ENCODE measurements at places on chromosomes 6 and 20. TPM values are rescaled to one million over a fixed set of nuclear protein-coding genes. Genes with fewer than 3 reads are reported as not detected.

- DNase-seq = peak; percentile 74
Observed at GRCh38 chr20:33859157-33859695, 48.1 kb downstream of the CHMP4B start.

DNA sequence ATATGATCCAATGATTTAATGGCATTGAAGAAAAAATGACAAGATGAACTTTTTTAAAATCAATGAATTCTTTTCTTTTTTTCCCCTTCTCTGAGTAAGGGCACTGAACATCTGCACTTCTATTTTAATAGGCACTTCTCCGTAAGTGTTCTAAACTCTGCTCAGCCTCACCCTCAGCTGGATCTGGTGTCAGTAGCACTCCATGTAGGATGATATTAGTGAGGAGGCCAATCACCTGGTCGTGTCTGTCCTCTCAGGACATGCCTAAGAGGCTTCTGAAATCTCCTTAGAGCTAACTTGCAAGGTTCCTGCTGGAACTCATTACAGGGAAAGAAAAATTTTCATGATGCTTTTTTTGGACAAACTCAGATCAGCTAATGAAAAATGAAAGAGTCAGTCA lies 148.6 kb upstream of the MLIP start:
- no peak for DNase-seq

GCLC gene
- 213 TPM for total RNA-seq

- no peak for DNase-seq
Observed at GRCh38 chr6:73665686-73666319, 12.0 kb upstream of the SLC17A5 start.

DNA sequence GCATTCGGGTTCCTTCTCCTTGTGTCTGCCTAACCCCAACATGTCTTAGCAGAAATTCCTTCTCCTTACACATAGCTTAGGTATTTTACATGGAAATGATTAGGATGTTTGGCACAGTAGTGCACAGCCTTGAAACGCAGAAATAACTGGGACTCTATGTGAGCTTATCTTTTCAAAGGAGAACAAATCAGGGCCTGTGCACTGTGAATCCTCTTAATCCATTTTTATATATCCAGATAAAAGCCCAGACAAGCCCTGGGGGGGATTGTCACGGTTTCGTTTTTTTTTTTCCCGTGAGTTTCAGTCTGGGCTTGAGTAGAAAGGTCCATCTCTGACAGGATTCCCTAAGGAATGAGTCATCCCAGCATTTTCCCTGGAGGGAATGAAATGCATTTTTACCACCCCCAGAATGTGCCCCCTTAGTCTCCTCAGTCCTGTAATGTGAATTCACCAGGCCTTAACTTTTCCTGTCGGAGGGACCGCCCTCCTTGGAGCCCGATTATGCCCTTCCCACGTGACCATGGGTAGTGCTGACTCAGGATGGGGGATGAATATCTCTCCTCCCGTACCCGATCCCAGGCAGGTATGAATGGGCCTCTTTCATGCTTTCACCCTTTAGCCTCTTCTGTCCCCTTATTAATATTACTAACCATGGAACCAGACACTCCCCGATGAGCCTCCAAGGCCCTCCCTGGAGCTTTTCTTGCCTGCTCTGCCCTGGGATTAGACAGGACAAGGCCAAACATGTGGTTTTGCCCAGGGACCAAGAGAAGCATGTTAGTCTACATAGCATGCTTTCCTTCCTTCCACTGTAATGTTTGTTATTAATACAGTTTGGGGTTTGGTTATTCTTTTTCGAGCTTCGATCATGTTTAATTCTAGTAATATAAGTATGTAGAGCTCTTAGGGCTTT lies 23.9 kb upstream of the NAA20 start:
- peak; percentile 94 for DNase-seq

- DNase-seq = no peak
Observed at GRCh38 chr20:37501940-37502339, 19.1 kb upstream of the NNAT start.

OOEP gene
- total RNA-seq = 12.2 TPM

- no peak for DNase-seq
Observed at GRCh38 chr20:63652192-63652980, 838 bp downstream of the STMN3 start.

- no peak for DNase-seq
Observed at GRCh38 chr6:36627141-36627540, 33.0 kb downstream of the SRSF3 start.

GRCh38 chr6:1066449-1067090 lies 245.3 kb upstream of the FOXQ1 start:
- DNase-seq = no peak

DNA sequence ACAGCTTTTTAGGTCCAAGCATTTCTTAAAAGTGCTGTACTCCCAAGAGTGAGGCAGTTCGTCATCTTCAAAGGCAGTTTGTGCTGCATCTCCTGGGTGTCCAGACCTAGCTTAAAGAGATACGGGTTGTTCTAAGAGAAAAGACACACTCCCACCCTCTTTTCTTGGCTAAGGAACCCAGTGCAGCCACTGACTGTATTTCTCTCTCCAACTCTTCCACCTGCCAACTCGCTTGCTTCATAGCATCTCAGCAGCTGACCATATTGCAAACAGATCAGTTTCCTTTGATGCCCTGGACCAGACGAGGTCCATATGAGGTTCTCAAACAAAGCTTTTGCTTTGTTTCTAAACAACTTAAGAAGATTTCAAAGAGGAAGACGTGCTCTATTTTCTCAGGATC lies 101.1 kb downstream of the ISM1 start:
- DNase-seq = no peak

- no peak for DNase-seq
Observed at GRCh38 chr6:38495518-38495917, 144.2 kb downstream of the BTBD9 start.

DNA sequence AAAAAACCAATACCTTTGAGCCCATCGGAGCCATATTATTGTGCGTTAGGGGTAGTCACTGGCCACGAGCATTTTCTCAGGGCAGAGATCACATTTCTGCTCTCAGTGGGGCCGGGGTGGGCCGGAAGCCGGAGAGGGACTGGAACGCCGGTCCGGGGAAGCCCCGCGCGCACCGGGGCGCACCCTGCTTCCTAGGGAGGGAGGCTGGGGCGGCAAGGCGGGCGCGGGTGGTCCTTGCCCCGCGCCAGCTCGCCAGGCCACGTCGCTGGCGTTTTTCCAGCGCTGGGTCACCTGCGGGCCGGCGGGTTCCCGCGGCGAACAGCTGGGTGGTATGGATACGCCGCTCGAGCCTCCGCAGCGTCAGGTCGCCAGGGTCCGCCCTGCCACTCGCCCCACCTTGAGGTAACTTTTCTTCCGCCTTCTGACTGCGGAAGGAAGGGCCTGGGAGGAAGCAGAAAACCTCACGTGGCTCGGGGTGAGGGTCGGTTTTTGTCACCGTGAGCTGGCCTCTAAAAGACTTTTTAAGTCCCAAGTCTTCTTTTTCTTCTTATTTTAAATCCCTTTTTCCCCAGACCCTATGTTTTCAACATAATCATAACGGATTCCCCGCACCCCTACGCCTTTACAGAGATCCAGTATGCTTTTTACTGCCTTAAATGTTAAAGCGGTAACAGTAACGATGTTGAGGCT lies 2.7 kb upstream of the EEF1A1 start:
- DNase-seq = peak; percentile 82

GRCh38 chr6:33716890-33717632 lies 5.6 kb upstream of the UQCC2 start:
- DNase-seq = peak; percentile 77

IRF4 gene
- total RNA-seq = not detected

EPHA7 gene
- total RNA-seq = 0.57 TPM

DNA sequence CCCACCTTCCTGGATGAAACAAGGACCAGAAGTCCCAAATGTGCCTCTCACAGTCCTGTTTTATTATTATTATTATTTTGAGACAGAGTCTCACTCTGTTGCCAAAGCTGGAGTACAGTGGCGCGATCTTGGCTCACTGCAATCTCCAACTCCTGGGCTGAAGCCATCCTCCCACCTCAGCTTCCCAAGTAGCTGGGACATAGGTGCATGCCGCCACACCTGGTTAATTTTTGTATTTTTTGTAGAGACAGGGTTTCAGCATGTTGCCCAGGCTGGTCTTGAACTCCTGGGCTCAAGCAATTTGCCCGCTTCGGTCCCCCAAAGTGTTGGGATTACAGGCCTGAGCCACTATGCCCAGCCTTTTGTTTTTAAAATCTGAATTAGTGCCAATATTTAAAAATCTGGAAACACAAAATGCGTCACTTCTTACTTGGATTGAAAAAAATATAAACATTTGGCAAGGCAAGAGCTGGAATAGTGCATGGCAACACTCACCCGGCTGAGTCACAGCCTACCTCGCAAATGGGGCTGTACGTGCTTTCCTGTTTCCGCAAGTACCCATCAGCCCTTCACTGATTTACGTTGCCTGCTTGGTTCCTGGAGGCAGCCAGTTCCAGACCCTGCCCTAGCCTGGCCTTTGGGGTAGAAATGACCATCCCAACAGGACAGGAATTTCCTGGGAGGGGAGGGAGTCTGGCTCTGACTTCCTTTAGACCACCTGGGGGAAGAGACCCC lies 6.3 kb downstream of the SDCBP2 start:
- no peak for DNase-seq

All from PC-9 (cell line).